ENCODE measurements at places on chromosomes 7 and 10. TPM values are rescaled to one million over a fixed set of nuclear protein-coding genes. Genes with fewer than 3 reads are reported as not detected.

WIPF3 gene
- not detected for total RNA-seq

DLX5 gene
- total RNA-seq: not detected

HMX3 gene
- total RNA-seq: not detected

RASA4B gene
- total RNA-seq: 8.7 TPM
